Activated CD4-positive, alpha-beta T cell treated with anti-CD3 and anti-CD28 coated beads, Interleukin-10, Interleukin-2, amounts not matched to agents 100 ng/mL and 50 ng/mL, durations not matched to agents 16 hours and 8 hours (primary cell): ENCODE measurements at places on chromosomes 3 and 15.
A peak's percentile ranks its signal among the peaks of the same experiment; 100 is the strongest.

GRCh38 chr3:48692551-48692950, 6.8 kb upstream of the NCKIPSD start:
- DNase-seq: no peak

DNA sequence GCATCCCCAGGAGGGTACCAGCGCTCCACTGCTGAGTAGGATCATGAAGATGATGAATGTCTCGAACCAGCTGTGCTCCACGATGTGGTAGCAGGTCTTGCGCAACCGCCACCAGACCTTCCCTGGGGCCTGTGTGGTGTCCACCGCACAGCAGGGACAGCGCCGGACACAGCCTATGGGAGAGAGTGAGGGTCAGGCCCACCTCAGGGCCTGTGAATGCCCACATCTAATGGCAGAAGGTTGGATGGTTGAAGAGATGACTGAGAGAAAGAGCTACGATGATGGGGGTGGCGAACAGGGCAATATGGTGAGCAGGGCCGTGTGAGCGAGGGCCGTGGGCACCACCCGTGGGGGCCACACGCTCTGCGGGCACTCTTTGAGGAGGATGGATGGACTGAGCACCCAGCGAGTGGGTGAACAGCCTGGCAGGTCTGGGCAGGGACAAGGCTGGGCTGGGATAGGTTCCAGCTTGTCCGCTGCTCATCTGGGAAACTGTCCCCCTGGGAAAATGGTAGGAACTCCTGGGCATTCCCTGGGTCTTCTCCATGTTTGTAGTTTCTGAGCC, 74.1 kb downstream of the SCN5A start:
- DNase-seq: no peak

GRCh38 chr3:195073866-195074860, 196.8 kb downstream of the XXYLT1 start:
- no peak for DNase-seq

- no peak for DNase-seq
These were observed 184.6 kb downstream of the C3orf38 start for GRCh38 chr3:88334187-88334868.

DNA sequence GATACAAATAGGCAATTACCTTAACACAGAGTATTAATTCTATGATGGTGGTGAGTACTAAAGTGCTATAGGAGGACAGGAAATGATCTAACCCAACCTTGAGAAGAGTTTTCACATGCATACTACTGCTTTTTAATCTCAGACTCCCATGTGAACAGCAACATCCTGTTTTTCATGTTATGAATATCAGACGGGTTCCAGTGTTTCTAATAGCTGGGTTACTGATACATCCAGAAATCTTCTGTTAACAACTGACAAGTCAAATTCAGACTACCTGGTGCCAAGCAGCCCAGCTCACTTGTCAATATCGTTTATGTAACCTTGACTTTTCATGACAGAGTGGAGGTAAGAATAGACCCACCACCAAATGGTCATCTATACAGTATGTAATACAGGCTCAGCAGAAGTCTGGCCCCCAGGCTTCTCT, 220.2 kb upstream of the COL8A1 start:
- no peak for DNase-seq

DNA sequence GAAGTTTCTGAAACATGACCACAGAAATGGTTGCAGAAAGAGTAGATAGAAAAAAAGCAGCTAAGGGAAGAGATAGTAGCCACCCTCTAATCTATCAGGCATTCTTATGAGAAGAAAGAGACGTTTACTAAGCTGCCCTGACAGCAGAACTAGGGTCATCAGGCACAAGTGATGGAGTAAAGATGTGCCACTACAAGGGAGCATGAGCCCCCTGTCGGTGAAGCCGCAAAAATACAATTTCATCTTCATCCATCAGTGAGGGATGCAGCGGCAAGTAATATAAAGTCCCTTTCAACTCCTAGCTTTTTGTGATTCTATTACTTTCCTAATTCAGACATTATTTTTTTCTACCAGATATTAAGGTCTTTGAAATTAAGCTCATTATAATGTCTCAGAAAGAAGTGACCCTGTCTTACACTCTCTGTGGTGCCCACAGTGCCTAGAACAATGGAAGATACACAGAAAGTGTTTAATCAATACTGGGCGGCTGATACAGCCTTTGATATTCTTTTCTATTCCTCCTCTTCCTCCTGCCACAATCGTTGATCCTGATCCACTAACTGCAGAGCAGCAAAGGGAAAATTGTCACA, 651.6 kb downstream of the NTRK3 start:
- peak; percentile 19 for DNase-seq

- no peak for DNase-seq
These were observed 34.1 kb downstream of the MUC20 start for GRCh38 chr3:195754906-195755305.

DNA sequence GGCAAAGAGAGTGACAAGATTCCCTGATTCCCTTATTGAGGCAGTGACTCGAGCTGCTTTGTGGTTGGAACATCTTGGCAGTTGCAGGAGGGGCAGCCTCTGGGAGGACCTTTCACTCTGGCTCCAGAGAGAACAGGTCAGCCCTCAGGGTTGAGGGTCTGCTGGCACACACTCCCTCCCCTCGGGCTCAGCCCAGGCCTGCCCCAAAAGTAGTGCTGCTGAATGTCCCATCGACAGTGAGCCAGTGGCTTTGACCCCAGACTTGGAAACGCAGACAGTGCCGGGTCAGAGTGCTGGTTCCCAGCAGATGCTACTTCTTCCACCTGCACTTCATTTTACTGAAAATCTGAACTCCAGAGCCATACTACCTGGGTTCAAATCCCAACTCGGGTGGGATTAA, 25.6 kb upstream of the ATP2B2 start:
- DNase-seq: no peak
